Naive B cell (primary cell): ENCODE measurements at places on chromosomes 5 and 9. TPM values are rescaled to one million over a fixed set of nuclear protein-coding genes. Genes with fewer than 3 reads are reported as not detected.

The CEL gene
- polyA plus RNA-seq: 0.11 TPM

The TNFSF15 gene
- polyA plus RNA-seq: not detected

DNA sequence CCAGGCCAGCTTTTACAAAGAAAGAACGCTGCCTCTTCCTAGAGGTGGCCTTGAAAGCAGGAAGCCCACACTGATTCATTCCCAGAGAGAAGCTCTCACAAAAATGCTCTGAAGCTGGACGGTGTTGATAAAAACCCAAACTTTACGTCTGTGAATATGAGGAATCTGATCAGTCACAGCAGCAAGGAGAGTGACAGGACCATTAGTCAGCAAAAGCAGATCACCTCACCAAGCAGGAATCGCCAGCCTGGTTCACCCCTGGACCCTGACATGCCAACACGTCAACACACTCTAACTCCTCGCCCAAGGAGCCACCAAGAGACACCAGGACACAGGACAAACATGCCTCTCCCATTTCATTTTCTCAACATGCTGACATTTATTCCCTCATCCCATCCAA is 70.6 kb upstream of the ZNF622 start:
- DNase-seq: no peak

GRCh38 chr9:109493648-109494047 is 4.5 kb downstream of the PTPN3 start:
- no peak for DNase-seq

GRCh38 chr9:96651626-96652025 is 3.5 kb downstream of the PRXL2C start:
- DNase-seq: no peak
